ENCODE measurements at places on chromosomes 1 and 21.

DNA sequence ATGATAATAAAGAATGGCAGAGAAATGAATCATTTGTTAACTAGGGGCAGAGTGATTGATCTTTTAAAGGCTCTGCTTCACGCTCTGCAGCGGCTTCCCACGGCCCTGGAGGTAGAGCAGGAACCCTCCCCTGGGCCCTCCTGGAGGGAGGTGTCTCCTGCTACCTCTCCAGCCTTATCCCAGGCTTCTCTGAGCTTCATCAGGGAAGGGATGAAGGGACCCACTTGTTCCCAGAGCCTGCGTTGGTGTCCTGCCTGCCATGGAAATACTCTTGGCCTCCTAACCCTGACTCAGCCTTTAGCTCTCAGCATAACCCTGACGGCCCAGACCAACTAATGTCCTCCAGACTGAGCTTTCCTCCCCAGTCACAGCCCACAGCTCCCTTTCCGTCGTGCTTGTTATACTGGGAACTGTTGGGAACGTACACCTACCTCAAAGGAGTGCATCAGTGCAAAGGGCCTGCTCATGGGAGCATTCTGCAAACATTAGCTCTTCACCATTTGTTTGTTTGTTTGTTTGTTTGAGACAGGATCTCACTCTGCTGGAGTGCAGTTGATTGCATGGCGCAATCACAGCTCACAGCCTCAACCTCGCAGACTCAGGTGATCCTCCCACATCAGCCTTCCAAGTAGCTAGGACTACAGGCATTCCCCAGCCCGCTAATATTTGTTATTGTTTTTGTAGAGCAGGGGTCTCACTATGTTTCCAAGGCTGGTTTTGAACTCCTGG is 17.4 kb upstream of the HNRNPU start:
- no peak for DNase-seq

- no peak for DNase-seq
Measured at GRCh38 chr1:246794828-246795671, 70.8 kb downstream of the SCCPDH start.

GRCh38 chr1:103527331-103527730 is 1.8 kb downstream of the RNPC3 start:
- DNase-seq = no peak

- DNase-seq = peak; percentile 64
Measured at GRCh38 chr1:225882694-225883615, 775 bp upstream of the TMEM63A start.

GRCh38 chr1:23791516-23792047 is 637 bp downstream of the LYPLA2 start:
- peak; percentile 73 for DNase-seq

DNA sequence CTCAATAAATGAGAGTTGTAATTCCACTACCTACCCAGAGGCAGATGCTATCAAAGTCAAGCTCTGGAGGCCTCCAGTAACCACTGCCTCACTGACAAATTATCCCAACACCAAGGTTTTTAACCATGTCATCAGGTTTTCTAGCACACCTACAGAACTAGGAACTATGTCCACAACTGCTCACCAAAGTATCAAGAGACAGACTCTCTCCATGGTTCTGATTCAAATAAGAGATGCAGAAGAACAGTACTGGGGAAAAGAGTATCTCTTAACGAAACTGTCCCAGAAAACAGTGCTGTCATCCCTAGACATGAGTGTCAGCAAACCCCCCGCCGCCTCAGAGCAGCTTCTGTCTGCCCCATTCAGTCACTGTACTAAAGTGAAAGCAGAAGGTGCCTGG is 301.7 kb downstream of the OMA1 start:
- no peak for DNase-seq

GRCh38 chr21:45418301-45419071 is 13.5 kb downstream of the COL18A1 start:
- DNase-seq = no peak

- DNase-seq = no peak
Measured at GRCh38 chr1:11797525-11798216, 8.1 kb downstream of the MTHFR start.

GRCh38 chr1:203555076-203555475 is 61.1 kb downstream of the OPTC start:
- DNase-seq = no peak

- no peak for DNase-seq
Measured at GRCh38 chr1:4322881-4323280, 331.5 kb upstream of the AJAP1 start.

- no peak for DNase-seq
Measured at GRCh38 chr1:197577580-197577979, 197.7 kb downstream of the DENND1B start.

DNA sequence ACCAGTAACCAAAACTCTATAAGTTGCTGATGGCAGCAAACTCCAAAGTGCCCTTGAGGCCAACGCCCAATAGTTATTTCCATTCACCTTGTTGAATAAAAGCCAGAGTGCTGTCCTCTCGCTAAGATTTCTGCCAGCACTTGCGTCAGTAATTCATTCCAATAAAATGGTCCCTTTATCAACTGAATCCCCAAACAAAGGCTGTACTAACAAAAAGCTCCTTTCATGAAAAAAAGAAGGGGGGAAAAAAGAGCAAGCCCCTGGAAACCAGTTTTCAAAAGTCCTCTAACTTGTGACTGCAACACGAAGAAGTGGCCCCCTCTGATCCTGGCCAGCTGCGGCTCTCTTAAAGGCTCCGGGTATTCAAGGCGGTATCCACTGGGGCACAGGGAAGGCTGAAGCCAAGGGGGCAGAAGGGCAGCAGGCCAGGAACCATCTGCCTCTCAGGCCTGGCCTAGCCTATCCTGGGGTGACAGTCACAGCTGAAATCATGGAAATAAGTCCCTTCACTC is 55.8 kb upstream of the ZNF326 start:
- DNase-seq = no peak

DNA sequence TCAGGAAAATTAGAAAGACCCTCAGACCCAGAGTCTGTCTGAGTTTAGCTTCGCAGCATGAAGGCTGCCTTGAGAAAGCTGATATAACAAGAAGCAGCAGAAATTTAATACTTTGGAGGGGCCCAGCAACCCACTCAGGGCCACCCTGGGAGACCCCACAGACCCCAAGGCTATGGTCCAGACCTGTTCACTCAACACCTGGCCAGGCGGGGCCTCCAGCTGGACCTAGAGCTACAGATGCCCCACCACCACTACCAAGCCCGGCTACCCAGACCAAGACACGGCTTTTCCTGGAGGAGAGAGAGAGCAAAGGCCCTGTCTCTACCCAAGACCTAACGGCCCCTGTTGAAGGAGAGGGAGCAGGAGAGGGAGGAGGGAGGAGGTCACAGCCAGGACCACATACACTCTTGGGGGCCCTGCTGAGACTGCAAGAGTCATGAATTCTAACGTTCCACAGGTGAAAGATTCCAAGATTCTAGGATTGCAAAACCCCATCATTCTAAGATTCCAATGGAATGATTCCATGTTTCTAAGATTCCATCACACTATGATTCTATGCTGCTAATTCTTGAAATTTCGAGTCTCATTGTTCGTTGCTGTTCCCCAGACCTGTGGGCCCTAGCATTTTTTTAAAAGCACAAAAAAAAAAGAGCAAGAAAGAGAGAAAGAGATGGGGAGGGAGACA is 53.2 kb downstream of the LACTBL1 start:
- DNase-seq = no peak

DNA sequence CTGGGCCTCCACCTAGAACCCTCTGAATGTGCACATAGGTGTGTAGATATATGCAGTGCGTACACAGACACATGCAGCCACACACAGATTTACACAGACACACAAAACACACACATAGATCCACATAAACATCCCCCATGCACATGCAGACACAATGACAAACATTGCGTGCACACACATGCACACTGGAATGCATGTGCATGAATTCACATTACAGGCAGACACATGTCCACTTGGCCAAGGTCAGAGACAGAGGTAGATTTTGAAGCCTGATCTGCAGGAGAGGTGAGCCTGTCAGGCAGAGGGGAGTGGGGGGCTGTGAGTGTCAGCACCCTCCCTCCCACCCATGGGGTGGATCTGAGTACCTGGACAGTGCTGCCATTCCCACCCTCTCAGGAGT is 338.5 kb downstream of the PTPRU start:
- DNase-seq = no peak

- no peak for DNase-seq
Measured at GRCh38 chr1:161864577-161864976, 98.5 kb downstream of the ATF6 start.

DNA sequence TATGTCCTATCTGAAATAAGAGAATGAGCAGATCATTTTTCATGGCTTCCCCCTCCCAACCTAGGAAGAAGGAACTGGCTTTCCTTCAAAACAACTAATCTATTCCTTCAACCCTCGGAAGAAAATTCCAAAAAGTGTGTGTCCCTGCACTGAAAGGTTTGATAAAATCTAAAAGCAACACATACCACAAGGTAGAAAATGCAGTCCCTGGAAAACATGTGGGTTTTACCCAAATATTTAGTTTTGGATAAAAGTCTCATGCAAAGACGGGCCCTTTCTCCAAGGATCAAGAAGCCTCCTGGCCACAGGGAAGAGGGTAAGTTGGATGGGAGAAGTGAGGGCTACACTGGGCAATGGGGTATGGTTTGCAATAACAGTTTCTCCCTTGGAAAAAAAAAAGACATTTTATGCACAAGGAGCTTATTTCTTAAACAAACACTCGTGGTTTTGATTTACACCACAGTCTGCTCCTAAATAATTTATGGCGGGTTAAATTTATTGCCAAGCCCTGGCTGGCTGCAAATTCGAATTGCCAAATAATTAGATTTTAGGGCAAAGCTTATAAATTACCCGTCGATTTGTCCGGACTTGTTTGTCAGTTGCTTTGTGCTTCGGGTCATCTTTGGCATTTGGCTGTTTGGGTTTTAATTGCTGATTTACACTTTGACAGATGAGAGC is 28.9 kb downstream of the ERI3 start:
- DNase-seq = no peak

GRCh38 chr1:196034080-196034706 is 574.0 kb downstream of the KCNT2 start:
- DNase-seq = no peak

- DNase-seq = no peak
Measured at GRCh38 chr1:178933709-178934490, 63.0 kb upstream of the ANGPTL1 start.

DNA sequence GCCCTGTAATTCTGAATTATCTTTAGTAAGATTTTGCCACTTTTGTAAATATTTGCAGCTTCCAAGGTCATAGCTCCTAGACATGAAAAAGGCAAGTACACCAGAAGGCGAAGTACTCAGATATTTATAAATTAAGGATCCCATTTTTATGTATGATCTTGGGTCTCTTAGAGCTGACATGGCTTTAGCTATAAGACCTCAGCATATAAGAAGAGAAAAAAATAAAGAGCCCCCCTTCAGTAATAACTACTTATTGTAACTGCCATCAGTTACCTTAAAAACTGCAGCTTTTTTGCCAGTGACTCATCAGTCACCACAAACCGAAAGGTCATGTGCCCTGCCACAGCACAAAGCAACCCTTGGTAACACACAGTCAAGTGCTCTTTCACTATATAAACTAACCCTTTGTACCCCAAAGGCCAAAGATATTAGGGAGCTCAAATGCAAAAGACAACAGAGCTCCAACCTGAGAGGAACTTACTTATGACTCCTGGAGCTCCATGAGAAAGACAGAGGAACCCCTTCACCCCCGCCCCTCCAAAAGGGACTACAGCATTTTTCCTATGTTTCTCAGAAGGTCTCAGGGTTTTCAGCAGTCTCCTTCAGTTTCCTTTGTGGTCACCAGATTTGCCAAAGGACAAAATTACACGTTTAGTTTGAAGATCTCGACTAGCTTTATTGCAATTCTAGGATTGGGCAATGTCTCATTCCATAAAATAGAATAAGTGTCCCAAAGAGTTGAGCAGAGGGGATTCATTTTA is 219.8 kb upstream of the DUSP10 start:
- no peak for DNase-seq

Data from GM13976 (cell line).